ENCODE measurements at places on chromosomes 5 and 9.

GRCh38 chr5:88113429-88113828 lies 155.2 kb downstream of the TMEM161B start:
- H3K36me3 ChIP-seq: no peaks in the 10 kb centered on the region

GRCh38 chr5:56012281-56012963 lies 17.7 kb upstream of the IL6ST start:
- peaks cover 16% of the 10 kb centered on the region for H3K4me1 ChIP-seq
- H3K4me3 ChIP-seq: no peak overlapping the region
- H3K36me3 ChIP-seq: no peaks in the 10 kb centered on the region
- H3K27ac ChIP-seq: peak overlapping the region; percentile 70
- no peaks in the 10 kb centered on the region for H3K27me3 ChIP-seq
- no peak for DNase-seq

DNA sequence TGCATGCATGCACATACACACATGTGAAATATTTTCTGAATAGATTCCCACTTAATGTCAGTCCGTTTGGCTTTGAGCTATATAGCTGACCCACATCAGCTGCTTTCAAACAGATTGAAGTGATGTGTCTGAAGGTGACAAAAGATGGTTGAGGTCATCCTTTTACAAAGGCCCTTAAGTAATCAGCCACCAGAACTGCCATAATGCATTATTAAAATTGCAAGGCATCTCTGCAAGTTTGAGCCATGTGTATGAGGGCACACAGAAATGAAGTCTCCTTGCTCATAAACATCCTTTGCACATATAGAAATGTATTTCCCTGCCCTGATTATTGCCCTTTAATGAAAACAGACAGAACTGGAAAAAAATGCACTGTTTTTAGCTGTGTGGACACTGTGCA lies 1043.0 kb upstream of the C9orf72 start:
- no peaks in the 10 kb centered on the region for H3K4me1 ChIP-seq
- no peak overlapping the region for H3K27ac ChIP-seq
- no peak overlapping the region for H3K4me3 ChIP-seq
- no peak for DNase-seq
- H3K27me3 ChIP-seq: peaks cover 5% of the 10 kb centered on the region

GRCh38 chr5:174925586-174925985 lies 201.2 kb downstream of the MSX2 start:
- H3K4me3 ChIP-seq: no peak overlapping the region
- no peaks in the 10 kb centered on the region for H3K27me3 ChIP-seq
- H3K4me1 ChIP-seq: peaks cover 9% of the 10 kb centered on the region
- no peaks in the 10 kb centered on the region for H3K36me3 ChIP-seq
- H3K27ac ChIP-seq: no peak overlapping the region

DNA sequence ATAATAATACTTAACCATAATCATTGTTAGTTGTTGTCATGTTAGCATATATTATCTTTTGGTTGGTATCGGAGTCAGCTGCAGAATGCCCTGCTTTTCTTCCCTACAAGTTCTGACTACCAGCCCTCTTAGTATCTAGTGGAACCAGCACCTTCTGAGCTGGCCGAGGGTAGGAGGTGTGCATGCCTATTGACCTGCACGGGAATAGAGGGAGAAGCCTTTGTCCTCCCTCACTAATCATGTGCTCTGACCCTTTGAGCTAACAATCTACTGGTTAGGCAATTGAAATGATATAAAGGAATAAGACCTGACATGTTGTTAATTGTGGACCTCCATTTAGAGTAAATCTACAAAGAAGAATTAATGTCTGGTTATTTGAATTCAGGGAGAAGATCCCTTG lies 4.1 kb downstream of the PCSK5 start:
- no peak overlapping the region for H3K27ac ChIP-seq
- no peak for DNase-seq
- H3K4me3 ChIP-seq: no peak overlapping the region
- peaks cover 55% of the 10 kb centered on the region for H3K4me1 ChIP-seq
- no peaks in the 10 kb centered on the region for H3K27me3 ChIP-seq
- no peaks in the 10 kb centered on the region for H3K36me3 ChIP-seq

GRCh38 chr5:6145616-6146237 lies 232.6 kb downstream of the MED10 start:
- no peak for DNase-seq
- H3K27ac ChIP-seq: no peak overlapping the region
- no peak overlapping the region for H3K4me3 ChIP-seq
- no peaks in the 10 kb centered on the region for H3K4me1 ChIP-seq
- no peaks in the 10 kb centered on the region for H3K36me3 ChIP-seq

DNA sequence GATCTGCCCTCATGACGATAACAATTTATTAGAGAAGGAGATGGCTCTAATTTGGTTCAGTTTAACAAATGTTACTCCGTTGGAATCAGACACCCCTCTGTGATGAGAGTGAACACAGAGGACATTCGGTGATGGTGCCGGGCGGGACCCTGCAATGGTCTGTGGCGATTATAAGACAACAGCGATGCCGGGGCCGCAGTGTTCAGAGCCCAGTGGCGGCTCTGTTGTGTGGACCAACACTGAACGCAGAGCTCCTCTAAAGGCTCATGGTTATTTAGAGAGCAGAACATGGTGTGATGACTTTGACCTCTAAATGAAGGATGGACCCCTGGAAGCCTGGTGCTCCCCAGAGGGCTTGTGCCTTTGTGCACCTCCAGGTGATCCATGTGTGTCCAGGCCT lies 21.2 kb downstream of the UBE2QL1 start:
- H3K4me3 ChIP-seq: no peak overlapping the region
- H3K27ac ChIP-seq: no peak overlapping the region
- H3K27me3 ChIP-seq: peaks cover 33% of the 10 kb centered on the region
- H3K36me3 ChIP-seq: no peaks in the 10 kb centered on the region

DNA sequence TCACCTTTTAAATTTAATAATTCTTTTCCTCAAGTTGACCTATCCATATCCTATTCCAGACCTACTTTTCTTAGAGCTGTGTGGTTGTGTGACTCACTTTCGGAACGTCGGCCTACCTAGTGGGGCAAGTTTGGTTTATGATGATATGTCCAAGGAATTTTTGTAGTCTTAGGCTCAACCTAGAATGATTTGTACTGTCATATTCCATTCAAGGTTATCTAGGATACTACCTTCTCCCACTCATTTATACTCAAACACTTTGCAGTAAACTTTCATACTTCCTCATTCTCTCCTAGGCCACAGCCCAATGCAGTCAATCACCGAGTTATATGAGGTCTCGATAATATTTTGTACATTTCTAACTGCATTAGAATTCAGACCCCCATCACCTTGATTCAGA lies 61.9 kb downstream of the PIK3R1 start:
- peaks cover 47% of the 10 kb centered on the region for H3K36me3 ChIP-seq
- peaks cover 39% of the 10 kb centered on the region for H3K4me1 ChIP-seq
- no peaks in the 10 kb centered on the region for H3K27me3 ChIP-seq
- peak overlapping the region; percentile 64 for H3K27ac ChIP-seq
- no peak for DNase-seq

- H3K4me3 ChIP-seq: peak overlapping the region; percentile 85
- no peaks in the 10 kb centered on the region for H3K27me3 ChIP-seq
- DNase-seq: peak; percentile 93
- peak overlapping the region; percentile 90 for H3K27ac ChIP-seq
Observed at GRCh38 chr5:80255431-80255810, 427 bp downstream of the SERINC5 start.

DNA sequence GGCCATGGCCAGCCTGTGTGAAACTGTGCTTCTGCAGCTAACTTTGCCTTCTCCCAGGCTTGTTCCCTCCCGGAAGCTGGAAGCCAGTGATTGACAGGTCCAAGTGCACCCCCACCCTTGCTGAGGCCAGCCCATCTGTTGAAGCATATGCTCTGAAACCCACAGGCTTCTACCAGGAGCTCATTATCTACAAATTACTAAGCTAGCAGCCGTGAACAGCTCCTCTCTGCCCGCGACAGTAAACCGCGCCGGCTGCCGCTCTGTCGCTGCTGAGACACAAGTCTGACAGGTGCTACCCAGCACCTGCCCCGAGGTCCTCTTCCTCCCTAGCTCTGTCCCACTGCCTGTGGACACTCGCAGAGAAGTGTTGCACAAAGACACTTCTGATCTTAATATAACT lies 490.9 kb downstream of the GADD45G start:
- H3K27me3 ChIP-seq: peaks cover 40% of the 10 kb centered on the region
- no peaks in the 10 kb centered on the region for H3K4me1 ChIP-seq
- DNase-seq: no peak
- H3K36me3 ChIP-seq: no peaks in the 10 kb centered on the region
- H3K27ac ChIP-seq: no peak overlapping the region

DNA sequence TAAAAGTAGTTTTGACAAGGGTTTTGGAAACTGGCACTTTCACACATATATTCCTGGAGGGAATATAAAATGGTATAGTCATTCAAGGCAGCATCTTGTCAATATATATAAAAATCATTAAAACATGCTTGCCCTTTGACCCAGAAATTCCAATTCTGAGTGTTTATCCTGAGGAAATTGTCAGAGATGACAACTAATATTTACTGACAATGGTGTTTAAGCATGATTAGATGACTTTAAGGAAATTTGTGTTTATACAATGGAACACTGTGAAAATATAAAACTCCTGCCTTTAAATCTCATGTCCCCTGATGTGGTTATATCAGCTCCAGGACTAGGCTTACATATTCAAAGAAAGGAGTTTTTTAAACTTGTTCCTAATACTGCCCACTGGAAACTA lies 25.6 kb downstream of the PCSK1 start:
- H3K4me3 ChIP-seq: no peak overlapping the region
- no peak overlapping the region for H3K27ac ChIP-seq
- H3K36me3 ChIP-seq: no peaks in the 10 kb centered on the region

DNA sequence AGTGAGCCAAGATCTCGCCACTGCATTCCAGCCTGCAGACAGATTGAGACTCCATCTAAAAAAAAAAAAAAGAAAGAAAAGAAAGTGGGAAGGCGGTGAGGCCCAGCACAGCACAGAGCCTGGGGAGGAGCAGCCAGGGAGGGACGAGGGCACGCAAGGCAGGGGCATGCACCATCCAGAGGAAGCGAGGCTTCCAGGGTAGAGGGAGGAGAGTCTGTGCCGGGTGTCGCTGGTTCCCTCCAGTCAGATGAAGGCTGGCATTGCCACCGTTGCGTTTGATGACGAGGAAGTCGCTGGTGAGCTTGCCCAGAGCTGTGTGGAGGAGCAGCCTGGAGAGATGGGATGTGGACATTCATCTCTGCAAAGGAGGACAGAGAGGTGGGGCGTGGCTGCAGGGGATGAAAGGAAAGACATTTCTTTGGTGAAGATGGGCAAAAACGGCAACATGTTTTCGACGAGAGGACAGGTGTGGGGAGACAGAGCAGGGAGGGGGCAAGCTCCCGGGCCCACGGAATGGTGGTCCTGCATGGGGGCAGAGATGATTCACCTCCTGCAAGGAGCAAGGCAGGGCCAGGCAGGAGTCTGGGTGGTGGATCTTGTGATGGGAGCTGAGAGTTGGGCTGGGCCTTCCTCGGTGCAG lies 18.6 kb upstream of the OLFM1 start:
- no peak overlapping the region for H3K4me3 ChIP-seq
- no peaks in the 10 kb centered on the region for H3K4me1 ChIP-seq
- H3K27ac ChIP-seq: no peak overlapping the region

- no peaks in the 10 kb centered on the region for H3K27me3 ChIP-seq
- H3K27ac ChIP-seq: no peak overlapping the region
- H3K36me3 ChIP-seq: no peaks in the 10 kb centered on the region
- peaks cover 74% of the 10 kb centered on the region for H3K4me1 ChIP-seq
- DNase-seq: no peak
Observed at GRCh38 chr5:124706051-124706450, 40.4 kb downstream of the ZNF608 start.

DNA sequence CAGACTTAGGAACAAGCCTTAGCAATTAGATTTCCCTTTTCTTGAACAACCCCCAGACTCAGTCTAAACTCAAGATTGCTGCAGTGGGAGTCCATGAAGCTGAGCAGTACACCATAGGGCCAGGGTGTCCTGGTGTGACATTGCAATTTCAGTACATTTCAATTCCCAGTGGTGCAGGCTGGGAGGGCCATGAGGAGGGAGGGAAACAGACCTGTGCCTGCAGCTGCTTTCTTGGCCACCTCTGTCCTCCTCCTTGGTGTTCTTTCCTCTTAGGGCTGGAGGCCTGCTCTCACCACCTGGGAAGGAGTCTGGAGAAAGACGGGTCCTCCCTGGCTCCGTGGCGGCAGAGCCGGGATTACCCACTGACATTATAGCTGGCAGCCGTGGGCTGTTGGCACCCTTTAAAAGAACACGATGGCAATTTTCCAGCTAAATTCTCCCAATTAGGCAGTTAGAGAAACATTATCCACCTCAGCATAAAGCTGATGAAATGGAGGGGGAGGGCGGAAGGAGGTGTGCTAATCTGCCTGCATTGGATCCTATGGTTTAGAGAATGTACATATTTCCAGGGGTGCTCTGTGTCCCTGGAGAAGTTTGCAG lies 186.4 kb downstream of the SLIT3 start:
- H3K36me3 ChIP-seq: peaks cover 16% of the 10 kb centered on the region
- H3K4me3 ChIP-seq: no peak overlapping the region
- no peak for DNase-seq
- peaks cover 4% of the 10 kb centered on the region for H3K4me1 ChIP-seq

GRCh38 chr5:36646507-36647023 lies 40.2 kb downstream of the SLC1A3 start:
- H3K36me3 ChIP-seq: peaks cover 1% of the 10 kb centered on the region
- H3K4me1 ChIP-seq: peaks cover 16% of the 10 kb centered on the region
- no peak overlapping the region for H3K27ac ChIP-seq
- H3K27me3 ChIP-seq: peaks cover 2% of the 10 kb centered on the region

DNA sequence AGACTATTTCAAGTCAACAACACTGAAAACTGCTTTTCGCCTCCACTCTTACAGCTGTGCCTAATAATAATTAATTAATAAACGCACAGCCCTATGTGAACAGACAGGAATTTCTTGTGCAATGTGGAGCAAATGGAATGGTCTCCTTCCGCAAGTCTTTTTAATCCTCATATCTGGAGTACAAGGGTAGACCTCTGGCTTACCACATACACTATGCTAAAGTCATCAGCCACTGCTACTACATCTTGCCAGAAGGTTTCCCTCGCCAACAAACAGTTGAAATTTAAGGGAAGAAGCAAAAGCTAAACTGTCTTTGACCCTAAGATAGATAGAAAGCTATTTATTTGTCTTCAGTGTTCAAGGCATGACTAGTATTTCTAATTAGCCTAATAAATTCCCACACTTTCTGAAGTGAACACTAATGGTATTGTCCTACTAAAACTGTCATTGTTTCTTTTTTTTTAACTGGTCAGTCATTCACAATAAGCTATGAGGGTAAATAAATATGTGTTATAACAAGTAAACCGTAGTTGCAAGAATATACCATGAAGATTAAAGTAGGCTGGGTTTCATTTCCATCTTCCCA lies 63.9 kb downstream of the GOLPH3 start:
- H3K4me3 ChIP-seq: no peak overlapping the region
- H3K36me3 ChIP-seq: peaks cover 25% of the 10 kb centered on the region
- no peaks in the 10 kb centered on the region for H3K27me3 ChIP-seq
- peaks cover 6% of the 10 kb centered on the region for H3K4me1 ChIP-seq

GRCh38 chr9:35079041-35079425 lies 709 bp downstream of the FANCG start:
- H3K4me1 ChIP-seq: peaks cover 23% of the 10 kb centered on the region
- DNase-seq: no peak
- H3K4me3 ChIP-seq: peak overlapping the region; percentile 89
- H3K36me3 ChIP-seq: peaks cover 10% of the 10 kb centered on the region
- H3K27ac ChIP-seq: peak overlapping the region; percentile 93
